ENCODE measurements at places on chromosomes 4 and X. TPM values are rescaled to one million over a fixed set of nuclear protein-coding genes. Genes with fewer than 3 reads are reported as not detected.

ASMT gene
- 0.28 TPM for total RNA-seq

ZCCHC12 gene
- 0.19 TPM for total RNA-seq

GATA1 gene
- total RNA-seq: not detected

GLRB gene
- 1.4 TPM for total RNA-seq

TENM3 gene
- 1.5 TPM for total RNA-seq

SPATA18 gene
- total RNA-seq: 5.6 TPM

SSX1 gene
- total RNA-seq: not detected

DSPP gene
- not detected for total RNA-seq

EDA gene
- total RNA-seq: 0.36 TPM

RASGEF1B gene
- total RNA-seq: not detected

SUPT20HL1 gene
- total RNA-seq: not detected

MAGEA8 gene
- not detected for total RNA-seq

LDB2 gene
- not detected for total RNA-seq

CT83 gene
- not detected for total RNA-seq

OPRPN gene
- total RNA-seq: not detected

ZNF41 gene
- 3.5 TPM for total RNA-seq

KIT gene
- not detected for total RNA-seq

STAP1 gene
- not detected for total RNA-seq

TLR3 gene
- 0.44 TPM for total RNA-seq

HSFX3 gene
- total RNA-seq: not detected

FAM241A gene
- 1.1 TPM for total RNA-seq

CSAG3 gene
- total RNA-seq: not detected

BST1 gene
- total RNA-seq: 18.4 TPM

GPR82 gene
- total RNA-seq: not detected

RIPPLY1 gene
- not detected for total RNA-seq
